ENCODE measurements at places on chromosomes 3 and 15. TPM values are rescaled to one million over a fixed set of nuclear protein-coding genes. Genes with fewer than 3 reads are reported as not detected.

DNA sequence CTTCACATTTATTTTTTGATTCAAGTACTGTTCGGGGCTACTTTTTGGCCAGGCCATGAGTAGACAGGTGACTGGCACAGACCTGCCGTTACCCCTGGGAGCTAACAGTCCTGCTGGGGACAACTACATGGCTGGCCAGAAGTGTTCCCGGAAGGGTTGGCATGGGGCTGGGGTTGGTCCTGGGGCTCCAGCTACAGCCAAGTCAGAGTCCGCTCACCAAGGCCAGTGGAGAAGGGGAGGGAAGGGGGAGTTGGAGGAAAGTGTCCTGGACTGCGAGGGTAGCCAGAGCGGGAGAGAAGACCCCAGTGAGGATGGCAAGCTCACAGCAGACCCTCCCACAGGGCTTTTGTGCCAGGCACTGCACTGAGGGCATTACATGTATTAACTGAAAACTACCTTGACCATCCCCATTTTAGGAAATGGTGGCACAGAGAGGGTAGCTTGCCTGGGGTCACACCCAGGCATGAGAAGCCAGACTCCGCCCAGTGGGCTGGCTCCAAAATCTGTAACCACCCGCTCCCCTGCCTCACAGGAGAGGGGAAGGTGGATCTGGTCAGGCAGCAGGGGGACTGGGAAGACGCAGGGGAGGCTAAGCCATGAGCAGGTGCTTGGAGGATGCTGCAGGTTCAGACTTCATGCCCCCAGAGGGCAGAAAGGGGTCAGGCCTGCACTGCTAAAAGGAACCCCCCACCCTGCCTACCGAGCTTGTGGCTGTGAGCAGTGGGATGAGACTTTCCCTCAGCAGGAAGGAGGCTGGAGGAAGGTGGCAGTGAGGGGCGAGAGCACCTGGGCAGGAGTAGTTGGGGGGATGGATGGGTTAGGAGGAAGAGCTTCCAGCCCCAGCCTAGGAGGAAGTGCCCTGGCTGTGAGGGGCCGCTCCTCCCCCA, 38.3 kb upstream of the ESYT3 start:
- DNase-seq: no peak

GRCh38 chr3:131033480-131034080, 6.9 kb downstream of the NEK11 start:
- peak; percentile 86 for DNase-seq

The ATP8B4 gene
- total RNA-seq: 38.5 TPM

DNA sequence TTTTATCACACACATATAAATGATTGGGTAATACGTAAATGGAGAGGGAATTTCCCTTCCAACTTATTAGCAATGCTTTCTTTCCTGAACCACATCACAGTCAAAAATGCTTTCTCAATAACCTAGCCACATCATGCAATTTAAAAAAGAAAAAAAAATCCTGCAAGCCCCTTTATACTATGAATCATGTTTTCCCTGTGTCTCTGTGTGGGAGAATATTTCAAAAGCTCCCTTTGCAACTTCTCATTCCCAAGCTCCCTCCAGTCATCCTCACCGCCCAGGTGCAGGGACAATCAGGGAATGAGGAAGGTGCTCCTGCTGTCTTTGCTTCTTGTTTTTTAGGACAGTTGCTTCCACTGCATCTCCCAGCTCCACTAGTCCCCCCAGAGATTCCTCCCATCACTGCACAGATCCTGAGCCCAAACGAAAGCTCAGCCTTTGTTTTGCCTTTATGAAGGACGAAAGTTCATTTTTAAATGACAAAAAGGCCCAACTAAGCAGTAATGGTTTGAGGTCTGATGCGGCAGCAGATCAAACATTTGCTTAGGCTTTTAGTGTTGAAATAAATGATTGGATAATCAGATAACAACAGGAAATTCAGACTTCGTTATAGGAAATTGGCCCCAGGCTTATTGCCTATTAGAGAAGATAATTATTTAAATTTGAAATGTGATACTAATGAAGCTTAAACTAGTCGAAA, 47.8 kb upstream of the ADGRG7 start:
- no peak for DNase-seq

GRCh38 chr3:118577055-118577777, 457.4 kb downstream of the IGSF11 start:
- no peak for DNase-seq

DNA sequence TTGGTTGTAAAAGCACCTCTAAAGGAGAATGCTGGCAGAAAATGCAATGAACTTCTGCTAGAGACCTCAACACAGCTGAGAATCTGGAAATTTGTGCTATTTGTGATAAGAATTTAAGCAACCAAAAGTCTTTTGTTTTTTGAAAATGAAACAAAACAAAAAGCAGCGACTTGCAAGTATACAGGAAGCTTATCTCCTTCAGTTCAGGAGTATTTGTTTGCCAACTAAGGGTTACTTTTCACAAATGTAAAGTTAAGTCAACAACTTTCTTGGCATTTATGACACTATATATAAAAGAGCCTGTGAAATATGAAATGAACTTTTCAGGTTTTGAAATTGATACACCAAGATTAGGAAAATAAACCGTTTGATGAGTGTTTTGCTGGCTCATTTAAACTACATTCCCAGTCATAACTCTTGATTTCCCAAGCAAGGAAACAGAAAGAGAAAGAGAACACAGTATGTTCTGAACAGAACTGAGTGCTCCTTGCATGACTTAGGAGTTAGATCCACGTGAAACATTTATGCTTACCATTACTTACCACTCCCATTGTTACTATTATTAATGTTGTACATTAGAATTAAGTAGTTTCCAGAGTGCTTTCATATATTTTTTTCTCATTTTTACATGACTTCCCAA, 92.3 kb upstream of the COL8A1 start:
- DNase-seq: no peak

The PPP1R14D gene
- total RNA-seq: not detected

- DNase-seq: no peak
These were observed 55.9 kb upstream of the OSBPL11 start for GRCh38 chr3:125651244-125651643.

GRCh38 chr15:89416339-89417183, 79.8 kb downstream of the RHCG start:
- peak; percentile 91 for DNase-seq
